ENCODE measurements at places on chromosomes 4 and X.
A peak's percentile ranks its signal among the peaks of the same experiment; 100 is the strongest.

- DNase-seq: no peak
Observed at GRCh38 chrX:101417190-101417589, 9.2 kb downstream of the HNRNPH2 start.

GRCh38 chrX:139720136-139720535 is 12.2 kb upstream of the MCF2 start:
- peak; percentile 64 for DNase-seq

DNA sequence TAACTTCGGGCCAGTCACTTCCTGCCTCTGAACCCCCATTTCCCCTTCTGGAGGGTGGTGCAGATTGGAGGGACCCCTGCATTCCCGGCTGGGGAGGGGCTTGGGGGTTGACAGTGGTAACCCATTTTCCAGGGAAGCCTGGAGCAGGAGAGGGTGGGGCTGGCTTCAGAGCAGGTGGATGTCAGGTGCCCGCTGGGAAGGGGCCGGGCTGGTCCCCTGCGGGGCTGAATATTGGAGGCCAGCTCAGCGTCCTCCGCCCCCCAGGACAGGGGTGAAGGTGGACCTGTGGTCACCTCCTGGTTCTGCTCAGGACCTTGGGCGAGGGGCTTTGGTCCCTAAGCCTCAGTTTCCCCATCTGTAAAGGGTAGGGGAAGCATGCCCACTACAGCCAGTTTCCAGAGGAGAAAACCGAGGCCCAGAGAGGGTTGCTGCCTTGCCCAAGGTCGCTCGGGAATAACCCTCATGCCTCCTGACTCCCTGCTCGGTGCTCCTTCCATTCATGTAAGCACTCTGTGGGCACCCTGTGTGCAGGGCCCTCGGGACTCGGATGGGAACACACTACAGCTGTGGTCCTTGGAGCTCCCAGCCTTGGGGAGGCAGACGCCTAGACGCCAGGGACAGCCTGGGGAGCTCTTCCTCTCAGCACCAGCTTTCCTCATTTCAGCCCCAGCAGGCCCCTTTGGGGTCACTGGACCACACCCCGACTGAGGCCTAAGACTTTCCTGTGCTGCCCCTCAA is 683 bp downstream of the MAN2B2 start:
- DNase-seq: no peak

DNA sequence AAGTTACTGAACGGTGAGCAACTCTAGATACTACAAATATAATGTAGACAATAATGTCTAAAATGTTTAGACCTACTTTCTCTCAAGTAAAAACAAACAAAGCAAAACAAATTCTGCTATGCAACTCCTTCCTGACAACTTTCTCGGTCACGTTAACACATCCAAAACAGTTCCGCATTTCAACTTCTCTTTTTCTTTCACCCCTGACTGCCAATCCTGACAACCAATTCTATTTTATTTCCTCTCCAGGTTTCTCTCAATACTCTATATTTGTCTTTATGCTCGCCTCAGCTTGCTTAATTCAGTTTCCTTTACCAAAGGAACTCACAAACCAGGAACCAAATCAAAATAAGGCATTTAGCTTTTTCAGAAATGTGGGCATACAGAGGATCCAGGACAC is 513.0 kb downstream of the FSTL5 start:
- DNase-seq: no peak

- DNase-seq: no peak
Observed at GRCh38 chrX:154098551-154098950, 1.0 kb upstream of the MECP2 start.

DNA sequence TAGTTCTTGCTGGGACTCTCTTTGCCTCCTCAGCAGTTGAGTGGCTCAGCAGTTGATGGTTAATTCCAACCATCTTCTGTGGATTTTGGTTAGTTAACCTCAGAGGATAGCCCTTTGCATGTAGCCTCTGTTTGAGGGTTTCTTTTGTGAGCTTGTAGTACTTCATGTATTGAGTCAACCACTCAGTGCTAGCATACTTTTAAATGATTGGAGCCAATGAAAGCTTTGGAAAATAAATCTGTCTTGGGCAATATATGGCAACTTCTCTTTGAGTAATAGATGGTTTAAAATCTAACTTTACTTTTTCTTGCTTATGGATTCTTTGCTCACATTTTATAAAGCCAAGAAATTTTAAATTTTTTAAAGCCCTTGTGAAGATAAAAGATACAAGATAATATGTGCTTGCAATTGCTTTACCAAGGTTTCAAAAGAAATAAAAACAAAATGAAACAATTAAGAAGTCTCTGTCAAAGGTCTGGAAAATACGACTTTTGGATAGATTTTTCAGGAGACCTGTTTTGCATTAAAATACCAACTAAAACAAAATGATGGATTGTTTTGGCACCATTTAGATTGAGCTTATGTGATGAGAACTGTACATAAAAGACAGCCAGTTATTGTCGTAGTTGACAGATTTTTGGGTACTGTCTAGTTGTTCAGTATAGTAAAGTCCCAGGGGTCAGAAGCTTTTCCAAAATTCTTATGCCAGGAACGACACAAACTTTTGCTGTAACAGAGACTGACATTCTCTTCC is 181.9 kb downstream of the SPRY1 start:
- DNase-seq: no peak

DNA sequence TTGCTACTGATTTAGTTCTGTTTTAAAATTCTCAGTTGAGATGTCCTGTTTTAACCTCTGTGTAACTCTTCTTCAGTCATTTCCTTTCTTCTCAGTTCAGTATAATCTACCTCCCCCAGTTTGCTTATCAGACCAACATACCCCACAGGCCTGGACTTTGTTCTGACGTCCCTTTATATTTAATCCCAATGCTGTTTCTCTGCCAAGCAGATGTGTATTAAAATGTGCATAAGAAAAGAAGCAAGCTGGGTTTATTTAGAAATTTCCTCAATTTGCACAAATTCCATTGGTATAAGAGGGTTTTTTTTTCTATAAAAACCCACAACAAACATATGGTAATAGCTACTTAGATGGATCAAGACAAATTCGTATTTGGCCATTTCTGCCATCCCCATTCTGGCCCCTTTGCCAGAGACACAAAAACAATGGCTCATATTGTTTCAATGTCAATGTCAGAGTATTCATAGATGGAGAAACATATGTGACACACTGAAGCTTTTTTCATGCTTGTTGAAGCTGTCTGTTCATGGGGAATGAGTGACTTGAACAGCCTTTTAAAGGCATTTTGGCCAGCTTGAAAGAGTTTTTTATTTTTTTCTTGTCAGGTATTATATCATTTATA is 24.5 kb downstream of the HCCS start:
- DNase-seq: no peak

GRCh38 chrX:149650162-149650561 is 18.6 kb upstream of the TMEM185A start:
- DNase-seq: no peak

- DNase-seq: no peak
Observed at GRCh38 chr4:100061835-100062234, 111.8 kb upstream of the H2AZ1 start.

DNA sequence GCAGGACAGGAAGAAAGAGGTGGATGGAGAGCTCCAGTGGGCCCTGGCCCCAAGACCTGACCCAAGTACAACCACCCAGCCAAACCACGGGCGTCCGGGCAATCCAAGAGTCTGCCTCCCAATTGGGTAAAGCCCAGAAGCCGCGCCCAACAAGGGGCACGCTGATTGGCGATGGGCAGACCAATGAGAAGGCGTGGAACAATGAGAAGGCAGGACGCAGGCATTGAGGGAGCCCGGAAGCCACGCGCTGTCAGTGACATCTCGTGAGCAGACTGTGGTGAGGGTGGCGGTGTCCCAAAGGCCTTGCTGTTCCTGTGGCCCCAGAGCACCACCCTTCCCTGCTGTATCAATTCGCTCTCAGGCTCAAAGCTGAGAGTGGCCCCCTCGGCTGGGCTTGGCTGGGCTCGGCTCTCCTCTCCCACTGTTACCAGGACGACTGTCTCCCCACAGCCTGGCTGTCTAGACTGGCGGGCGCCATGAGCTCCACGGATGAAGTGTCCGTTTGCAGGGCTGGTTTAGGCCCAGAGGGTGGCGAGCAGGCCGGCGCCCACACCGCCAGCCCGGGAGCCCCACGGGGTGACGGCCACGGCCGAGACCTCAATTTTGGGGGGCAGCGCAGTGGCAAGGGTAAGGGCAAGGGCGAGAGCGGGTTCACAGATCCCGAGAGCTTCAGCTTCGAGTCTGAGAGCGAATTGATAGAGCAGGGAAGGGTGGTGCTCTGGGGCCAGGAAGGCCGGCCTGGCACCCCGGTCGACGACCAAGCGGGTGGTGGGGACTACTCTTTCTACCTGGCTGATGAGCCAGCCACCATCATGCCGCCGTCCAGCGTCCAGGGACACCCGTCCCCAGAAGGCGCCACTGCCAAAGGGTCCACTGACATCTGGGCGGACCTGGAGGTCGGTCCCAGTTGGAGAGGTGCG is at the start of gene LOC101059915:
Gene LOC101059915 (plus strand): TSS at position 219 of the 920 bp plus-strand sequence.
- no peak for DNase-seq

DNA sequence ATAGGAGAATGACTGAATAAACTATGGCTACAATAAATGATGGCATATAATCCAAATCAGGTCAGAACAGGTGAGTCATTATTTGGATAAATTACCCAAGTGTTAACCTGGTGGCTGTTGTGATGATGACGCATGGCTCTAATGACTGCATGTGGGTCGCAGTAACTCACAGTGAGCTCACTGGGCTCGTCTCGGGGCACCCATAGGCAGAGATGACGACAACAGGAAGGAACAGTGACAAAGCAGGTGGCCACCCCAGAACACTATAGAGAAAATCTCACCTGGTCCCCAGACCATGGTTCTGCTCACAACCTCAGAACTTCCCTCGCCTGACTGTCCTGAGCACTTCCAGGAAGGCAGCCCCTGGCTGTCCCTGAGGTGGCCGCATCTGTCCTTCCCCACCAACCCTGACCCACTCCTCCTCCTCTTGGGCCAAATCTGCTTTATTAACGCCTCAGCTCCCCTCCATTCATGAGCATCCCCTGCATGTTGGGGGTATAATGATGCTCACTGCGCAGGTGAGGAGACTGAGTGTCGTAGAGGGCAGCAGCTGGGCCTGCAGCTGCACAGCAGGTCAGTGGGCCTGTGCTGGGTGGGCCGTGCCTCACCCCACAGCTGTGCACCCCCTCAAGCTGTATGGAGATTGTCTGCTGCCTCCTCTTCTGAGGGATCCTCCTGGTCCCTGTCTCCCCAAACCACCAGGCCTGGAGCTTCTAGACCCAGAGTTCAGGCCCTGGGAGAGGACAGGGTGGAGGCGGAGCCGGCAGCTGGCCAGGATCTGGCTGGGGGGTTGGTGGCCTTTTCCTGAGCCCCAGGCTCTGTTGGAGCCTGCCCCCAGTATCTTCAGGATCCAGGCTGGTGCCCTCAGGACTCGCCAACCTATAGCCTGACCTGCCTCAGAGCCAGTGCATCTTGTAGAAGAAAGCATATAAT is 30.9 kb upstream of the FAM156A start:
- DNase-seq: peak; percentile 27

- DNase-seq: no peak
Observed at GRCh38 chrX:56833626-56834025, 104.6 kb downstream of the NBDY start.

DNA sequence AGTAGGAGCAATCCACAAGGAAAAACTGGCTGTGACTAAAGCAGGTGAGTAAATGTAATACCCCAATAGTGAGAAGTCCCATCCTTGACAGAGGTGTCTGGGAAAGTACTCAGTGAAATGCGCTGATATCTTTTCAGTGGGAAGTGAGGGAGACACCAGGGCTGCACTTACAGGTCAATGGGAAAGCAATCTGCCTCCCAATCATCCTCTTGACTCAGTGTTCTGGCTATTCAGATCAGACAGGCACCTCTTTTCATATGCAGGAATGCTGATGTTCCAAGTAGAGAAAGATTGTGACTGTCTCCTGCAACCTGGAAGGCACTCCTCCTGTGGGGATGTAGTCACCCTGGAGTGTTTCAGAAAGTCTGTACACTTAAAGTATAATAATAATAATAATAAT is 39.9 kb upstream of the SPIN2A start:
- no peak for DNase-seq

DNA sequence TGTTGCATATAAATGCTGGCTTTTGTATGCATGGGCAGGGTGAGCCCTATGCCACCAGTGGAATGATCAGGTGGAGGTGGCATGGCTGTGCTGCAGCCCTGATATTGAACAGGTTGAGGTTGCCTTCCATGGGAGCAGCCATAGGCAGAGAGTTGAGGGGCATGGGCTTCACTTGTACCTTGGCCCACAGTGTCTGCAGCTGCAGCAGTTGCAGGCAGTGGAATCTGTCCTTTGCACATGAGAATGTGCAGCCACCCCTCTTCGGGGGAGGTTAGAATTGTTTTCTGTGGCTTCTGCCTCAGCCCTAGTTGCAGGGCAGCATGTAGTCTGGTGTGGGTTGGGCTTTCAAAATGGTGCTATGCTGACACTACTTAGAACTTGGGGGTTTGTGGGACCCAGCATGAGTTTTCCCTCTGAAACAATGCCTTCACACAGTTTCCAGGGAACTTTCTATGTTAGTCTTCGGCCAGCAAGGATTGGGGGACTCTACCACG is 25.4 kb upstream of the VSIG1 start:
- DNase-seq: no peak

DNA sequence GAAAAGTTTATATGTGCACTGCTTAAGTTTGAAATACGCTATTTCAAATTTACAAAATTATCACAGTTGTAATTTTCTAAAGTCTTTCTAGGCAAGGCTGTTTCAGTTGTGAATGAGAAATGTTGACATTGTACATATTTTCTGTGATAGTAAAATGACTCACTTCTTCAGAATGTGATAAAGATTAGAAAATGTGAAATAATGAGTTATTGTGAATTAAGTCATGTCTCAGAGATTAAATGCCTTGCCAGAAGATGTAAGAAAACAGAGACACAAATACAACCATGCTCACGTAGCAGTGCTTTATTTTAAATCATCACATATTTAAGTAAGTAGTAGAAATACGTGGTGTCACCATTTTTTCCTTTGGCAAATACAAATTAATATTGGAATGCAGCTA is 768 bp downstream of the CLCN4 start:
- no peak for DNase-seq

GRCh38 chr4:149173241-149174013 is 642.2 kb downstream of the IQCM start:
- DNase-seq: no peak

DNA sequence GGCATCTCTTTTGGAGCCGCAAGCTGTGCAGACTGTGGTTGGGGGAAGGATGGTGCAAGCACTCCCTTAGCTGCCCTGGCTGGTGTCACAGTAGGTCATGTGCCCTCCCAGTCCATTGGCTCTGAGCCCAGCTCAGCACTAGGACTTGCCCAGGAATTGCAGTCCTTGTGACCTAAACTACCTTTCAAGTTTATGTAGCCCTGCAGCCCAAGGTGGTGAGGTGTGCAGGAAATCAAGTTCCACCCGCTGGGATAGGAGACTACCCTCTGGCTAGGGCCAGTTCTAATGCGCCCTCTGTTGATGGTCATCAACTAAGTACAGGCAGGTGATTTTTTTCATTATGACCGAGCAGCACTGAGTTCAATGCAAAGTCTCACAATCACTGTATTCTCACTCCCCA is 335.2 kb downstream of the UBE2NL start:
- peak; percentile 73 for DNase-seq

- DNase-seq: no peak
Observed at GRCh38 chr4:92268642-92269041, 35.1 kb upstream of the GRID2 start.

DNA sequence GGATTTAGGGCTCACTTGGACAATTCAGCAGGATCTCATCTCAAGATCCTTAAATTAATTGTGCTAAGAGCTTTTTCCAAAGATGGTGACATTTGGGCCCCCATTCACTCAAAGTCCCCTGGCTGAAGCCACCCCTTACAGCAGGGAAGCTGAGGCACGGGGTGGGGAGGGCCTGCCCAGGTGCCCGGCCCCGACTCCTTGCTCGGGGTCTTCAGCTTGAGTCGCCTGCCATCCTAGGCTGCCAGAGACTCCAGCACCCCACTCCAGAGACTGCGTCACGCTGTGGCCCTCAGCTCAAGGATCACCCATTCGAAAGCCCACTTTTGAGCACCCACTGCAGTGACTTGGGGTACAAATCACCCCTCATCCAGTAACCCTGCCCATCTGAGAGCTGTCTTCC is 39.2 kb upstream of the GPR78 start:
- no peak for DNase-seq

Data from renal cortical epithelial cell (primary cell).